ENCODE measurements at places on chromosomes 12 and 14.

GRCh38 chr12:106747973-106748436 is 26.5 kb upstream of the RIC8B start:
- no peak for DNase-seq

DNA sequence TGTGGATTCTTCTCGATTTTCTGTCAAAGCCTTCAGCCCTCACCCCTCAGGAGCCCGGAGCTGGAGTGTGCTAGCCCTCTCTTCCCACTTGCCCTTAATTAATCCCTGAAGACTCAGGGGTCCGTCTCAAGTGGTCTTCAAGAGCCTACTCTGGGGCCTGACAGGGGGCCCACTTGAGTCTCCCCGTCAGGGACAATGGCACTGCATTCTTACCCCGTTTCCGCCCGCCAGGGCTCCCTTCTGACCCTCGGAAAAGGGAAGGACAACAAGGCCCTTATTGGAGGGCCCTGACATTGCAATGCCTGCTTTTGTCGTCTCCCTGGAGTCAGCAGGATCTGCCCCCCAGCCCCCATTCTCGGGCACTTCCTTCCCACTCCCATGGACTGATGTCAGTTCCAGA is 34.4 kb downstream of the TBX3 start:
- DNase-seq = no peak

- DNase-seq = no peak
Observed at GRCh38 chr12:42162965-42163364, 18.3 kb upstream of the GXYLT1 start.

DNA sequence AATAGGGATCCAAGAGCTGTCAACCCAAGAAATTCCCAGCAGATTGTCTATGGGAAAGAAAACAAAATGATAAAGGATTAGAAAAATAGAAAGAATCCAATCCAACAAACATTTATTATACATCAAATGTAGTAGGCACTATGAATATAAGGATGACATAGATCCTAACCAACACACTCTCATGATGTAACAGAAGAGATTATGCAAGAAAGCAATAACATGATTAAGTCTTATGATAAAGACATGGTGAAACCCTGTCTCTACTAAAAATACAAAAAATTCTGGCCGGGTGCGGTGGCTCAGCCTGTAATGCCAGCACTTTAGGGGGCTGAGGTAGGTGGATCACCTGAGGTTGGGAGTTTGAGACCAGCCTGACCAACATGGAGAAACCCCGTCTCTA is 2.7 kb downstream of the MED6 start:
- DNase-seq = no peak

DNA sequence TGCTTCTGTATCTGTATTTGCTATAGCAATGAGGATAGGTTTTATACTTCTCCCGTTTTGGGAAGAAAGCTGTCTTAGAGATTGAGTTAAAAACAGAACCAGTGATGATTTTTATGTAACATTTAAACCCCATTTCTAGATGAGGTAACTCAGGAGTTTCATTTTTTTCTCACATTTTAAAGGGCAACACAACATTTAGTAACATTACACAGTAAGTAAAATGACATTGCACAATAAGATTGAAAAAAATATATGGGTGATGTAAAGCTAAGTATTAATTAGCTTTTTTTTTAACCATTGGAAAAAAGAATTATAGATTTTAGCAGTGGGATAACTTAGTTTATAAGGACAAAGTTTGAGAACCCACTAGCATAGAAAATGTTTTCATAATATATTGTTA is 25.2 kb upstream of the SCFD1 start:
- DNase-seq = no peak

DNA sequence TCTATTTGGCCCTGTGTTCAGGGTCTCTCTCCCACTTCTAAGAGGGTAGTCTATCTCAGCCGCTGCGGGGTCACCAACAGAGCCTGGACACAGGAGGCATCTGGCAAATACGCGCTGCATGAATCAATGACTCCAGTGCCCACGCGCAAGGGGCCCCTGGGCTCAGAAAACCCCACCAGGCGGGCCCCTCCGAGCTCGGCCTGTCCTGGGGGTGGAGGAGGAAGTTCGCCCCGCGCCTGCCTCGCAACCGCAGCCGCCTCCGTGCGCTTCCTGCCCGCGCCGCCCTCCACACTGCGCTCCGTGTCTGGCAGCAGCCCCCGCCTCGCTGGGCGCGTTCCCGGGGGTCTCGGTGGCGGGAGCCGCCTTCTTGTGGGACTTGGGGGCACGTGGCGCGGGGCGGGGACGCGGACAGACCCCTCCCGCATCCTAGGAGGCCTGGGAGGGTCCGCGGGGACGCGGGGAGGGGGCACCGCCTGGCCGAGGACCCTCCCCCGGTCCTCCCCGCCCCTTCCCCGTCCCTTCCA is 811 bp upstream of the FBRSL1 start:
- DNase-seq = peak; percentile 71

GRCh38 chr14:97219431-97220017 is 422.3 kb downstream of the VRK1 start:
- no peak for DNase-seq

Data from T-helper 1 cell (primary cell).